ENCODE measurements at places on chromosomes 3 and 15. TPM values are rescaled to one million over a fixed set of nuclear protein-coding genes. Genes with fewer than 3 reads are reported as not detected.
A peak's percentile ranks its signal among the peaks of the same experiment; 100 is the strongest.

DNA sequence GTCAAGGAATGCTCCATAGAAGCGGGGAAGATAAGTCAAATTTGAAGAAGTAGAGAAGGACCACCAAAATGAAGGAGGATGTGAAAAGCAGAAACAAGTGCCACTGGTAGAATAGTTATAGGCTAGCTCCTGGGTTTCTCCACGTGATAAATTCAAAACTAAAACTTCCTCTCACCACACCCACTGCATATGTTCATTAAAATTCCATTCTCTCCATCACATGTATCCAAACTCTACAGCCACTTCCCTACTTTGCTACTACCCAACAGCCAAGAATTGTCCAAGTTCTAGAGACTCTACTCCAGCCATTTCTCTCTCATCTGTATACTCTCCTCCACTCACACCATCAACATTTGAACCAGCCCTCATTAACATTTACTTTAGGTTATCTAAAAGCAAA, 60.5 kb downstream of the COL8A1 start:
- no peak for DNase-seq

Gene HTR3E
- not detected for total RNA-seq

DNA sequence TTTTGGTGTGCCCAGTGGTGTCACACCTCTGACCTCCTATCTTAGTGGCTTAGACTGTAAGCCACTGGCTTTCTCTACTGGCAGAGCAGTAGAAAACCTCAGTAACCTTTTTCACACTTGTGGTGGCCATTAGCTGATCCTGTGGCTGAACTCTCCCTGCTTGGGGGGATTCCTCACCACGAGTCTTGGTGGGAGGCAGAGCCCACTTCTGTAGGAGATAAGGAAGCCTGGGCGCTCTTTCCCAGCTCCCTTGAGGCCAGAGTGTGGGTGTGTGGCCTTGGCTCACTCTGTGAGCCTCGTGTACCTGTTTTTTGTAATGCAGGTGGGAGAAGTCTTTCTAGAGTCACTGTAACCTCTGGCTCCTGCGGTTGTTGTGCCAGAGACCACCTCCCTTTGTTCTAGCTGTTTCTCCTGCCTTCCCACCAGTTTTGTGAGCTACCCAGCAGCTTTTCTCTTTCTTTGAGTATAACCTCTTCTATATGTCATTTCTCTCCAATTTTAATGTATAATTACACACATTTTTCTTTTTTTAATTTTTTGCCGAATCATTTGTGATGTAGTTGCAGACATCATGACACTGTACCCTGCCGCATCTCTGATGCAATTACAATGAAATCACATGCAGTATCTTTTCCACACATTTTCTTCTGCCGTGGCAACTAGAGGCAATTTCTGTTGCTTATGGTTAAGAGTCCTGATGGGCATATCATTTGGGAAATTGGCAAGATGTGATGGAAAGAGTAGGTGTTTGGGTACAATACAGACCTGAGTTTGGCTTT, 13.8 kb downstream of the XCR1 start:
- DNase-seq: no peak

Gene NRG4
- not detected for total RNA-seq

Gene GOLGA8T
- total RNA-seq: not detected

Gene CTXN2
- total RNA-seq: not detected

DNA sequence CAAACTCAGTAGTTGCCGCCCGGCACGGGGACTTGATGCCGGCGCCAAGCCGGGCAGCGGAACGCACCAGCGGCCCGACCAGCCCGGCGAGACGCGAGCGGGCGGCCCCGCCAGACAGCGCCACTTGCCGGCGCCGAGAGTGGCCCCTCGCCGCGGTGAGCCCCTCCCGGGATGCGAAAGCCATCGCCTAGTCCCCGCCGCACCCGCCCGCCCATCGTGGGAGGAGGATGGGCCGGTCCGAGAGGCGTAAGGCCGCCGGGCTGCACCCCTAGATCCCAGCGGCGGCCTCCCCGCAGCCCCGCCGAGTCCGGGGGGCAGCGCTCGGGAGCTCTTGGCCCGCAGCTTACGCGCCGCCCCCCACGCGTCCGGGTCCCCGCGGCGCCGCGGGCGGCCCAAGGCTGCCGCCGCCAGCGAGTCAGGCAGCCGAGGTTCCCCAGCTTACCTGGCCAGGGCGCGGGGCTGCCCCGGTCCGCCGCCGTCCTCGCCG, 609 bp downstream of the GOLGA8A start:
- DNase-seq: peak; percentile 35

Gene ACTC1
- total RNA-seq: 11,108 TPM

Gene TMEM207
- total RNA-seq: not detected

Gene SPTBN5
- total RNA-seq: 1.5 TPM

DNA sequence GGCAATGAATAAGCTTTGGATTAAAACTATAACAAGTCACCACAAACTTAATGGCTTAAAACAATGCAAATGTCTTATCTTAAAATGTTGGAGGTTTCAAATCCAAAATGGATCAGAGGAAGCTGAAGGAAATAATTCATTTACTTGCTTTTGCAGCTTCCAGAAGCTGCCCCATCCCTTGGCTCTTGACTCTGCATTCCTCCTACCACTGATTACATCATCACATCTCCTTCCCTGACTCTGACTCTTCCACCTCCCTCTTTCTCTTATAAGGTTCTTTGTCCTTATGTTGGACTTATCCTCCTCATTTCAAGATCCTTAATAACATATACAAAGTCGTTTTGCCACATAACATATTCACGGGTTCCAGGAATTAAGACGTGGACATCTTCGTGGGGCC, 982.8 kb upstream of the ROBO1 start:
- no peak for DNase-seq

Gene LDHAL6B
- total RNA-seq: not detected

DNA sequence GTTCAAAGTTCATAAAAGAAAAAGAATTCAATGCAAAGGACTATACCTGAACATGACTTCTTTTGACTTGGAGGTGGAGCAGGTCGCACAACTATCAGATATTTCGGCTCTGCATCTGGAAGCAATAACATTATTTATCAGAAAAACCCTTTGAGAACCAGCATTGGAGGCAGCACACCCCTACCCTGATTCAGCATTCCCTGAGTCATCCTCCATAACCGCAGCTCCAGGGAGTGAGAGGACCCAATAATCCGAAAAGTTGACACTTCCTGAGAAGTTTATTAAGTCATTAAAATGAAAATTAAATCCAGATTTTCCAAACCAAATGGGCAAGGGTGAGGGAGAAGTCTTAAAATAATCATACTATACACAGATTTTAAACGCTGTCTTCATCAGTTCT, 90.6 kb downstream of the ABI3BP start:
- DNase-seq: no peak

- DNase-seq: no peak
Observed at GRCh38 chr15:24761704-24762302, 86.2 kb downstream of the NPAP1 start.

DNA sequence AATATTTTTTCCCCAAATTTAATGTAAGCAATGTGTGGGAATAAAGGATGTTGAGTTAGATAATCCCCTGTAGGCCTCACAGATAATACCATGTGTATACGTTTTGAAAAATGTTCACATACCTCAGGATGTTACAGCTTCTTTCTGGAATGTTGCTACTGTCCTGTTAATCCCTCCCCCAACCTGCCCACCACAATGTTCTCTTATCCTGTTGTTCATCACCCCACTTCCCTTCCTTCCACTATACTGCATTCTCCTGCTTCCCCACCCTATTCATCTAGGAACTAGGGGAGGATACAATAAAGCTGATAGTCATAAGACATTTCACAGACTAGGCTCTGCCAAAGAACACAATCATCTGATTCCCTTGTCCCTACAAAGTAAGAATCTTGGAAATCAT, 92.1 kb downstream of the IGF2BP2 start:
- no peak for DNase-seq

- DNase-seq: no peak
Observed at GRCh38 chr3:120816728-120817127, 74.2 kb downstream of the GTF2E1 start.

DNA sequence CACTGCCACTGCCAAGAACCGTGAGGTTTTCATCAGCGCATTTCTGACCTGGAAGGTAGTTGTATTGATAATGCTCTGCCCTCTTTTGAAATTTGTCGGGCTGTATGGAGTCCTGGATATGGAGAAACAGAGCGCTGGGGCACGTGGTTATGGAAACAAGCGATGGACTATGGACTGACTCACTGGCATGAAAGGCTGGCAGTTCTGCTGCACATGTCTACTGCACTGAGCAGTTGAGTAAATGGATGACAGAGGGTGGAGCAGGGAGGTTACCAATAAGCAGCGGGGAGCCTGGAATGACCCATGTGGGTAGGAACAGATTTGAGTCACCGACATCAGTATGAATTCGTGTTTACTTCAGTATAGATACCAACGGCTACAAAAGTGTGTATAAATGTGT, 429.5 kb downstream of the OCA2 start:
- DNase-seq: no peak

GRCh38 chr15:81418444-81418843, 44.4 kb upstream of the TMC3 start:
- no peak for DNase-seq

Gene SNX4
- 19.1 TPM for total RNA-seq

- DNase-seq: no peak
Observed at GRCh38 chr15:71275098-71275497, 159.8 kb downstream of the THSD4 start.

Gene CASR
- total RNA-seq: not detected

Gene TRIM42
- total RNA-seq: not detected

Gene CEMIP
- total RNA-seq: 0.06 TPM

GRCh38 chr15:80423215-80423614, 19.0 kb downstream of the ARNT2 start:
- no peak for DNase-seq

DNA sequence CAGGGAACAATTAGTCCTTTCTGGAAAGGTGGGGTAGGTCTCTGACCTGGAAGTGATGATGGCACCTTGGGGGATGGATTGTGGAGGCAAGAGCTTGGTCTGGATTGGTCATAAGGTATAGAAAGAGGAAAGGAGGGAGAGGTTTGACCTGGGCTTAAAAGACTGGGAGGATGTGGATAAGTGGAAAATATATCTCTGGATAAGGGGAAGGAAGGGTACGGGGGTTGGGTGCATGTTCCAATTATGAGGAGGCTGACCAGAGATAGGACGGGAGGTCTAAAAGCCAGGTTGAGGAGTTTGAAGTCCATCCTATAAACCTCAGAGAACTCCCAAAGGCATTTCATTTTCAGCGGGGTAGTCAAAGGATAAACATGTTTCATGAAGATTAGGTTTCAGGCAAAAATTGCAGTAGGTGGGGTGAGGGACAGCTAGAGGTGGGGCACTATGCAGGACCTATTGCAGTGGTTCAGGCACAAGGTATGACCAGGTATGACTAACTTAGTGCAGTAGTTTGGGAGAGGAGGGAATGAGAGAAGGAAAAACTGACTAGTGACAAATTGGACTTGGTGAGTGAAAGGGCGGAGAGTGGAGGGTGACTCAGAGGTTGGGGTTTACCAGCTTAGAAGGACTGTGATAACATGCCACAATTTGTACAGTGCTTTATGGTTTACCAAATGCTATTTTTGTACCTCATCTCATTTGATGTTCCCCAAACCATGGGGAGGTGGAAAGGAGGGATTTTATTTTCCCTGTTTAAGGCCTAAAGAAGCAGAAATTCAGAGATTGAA, 10.7 kb downstream of the PDE8A start:
- no peak for DNase-seq

DNA sequence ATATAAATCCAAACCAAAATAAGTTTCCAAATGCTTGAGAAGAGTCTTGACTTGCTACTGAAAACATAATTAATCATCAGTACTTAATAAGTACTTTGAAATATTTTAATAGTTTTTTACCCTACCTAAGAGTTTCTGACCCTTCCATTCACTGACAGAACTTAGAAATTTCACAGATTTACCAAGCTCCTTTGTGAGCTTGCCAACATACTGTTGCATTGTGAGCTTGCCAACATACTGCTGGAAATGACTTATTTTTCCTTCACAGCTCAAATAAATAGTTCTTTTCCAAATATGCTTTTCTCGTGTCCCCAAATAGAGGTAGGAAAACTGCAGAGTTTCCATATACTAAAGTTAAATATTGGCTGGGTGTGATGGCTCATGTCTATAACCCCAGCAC, 9.6 kb upstream of the AADAC start:
- no peak for DNase-seq

Gene MORC1
- not detected for total RNA-seq

DNA sequence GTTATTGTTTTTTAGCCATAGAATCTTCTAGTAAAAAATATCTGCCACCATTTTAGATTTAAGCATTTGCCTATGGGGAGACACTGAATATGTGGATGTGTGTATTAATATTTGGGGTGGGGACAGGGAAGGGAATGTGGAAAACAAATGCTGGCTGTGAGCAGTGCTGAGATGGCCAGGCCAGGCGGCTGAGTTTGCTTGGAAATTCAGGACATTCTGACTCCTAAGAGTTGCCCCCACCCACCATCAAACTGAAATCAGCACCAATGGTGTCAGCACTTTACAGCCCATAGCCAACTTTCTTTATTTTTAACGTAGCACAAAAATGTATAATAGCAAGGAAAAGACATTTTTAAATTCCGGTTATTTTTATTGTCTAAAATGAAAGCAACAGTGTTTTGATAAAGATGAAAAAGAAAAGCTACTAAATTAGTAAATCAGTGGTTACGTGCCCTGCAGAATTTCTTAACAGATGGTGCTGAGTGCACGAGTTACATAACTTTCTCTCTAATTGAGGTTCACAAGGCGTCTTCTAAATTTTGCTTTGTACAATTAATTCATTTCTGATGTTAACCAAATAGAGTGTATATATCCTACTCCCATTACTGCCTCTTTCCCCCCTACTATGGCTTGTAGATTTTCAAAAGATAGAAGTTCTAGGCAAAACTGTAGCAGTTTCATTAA, 34.0 kb downstream of the B3GALNT1 start:
- no peak for DNase-seq

DNA sequence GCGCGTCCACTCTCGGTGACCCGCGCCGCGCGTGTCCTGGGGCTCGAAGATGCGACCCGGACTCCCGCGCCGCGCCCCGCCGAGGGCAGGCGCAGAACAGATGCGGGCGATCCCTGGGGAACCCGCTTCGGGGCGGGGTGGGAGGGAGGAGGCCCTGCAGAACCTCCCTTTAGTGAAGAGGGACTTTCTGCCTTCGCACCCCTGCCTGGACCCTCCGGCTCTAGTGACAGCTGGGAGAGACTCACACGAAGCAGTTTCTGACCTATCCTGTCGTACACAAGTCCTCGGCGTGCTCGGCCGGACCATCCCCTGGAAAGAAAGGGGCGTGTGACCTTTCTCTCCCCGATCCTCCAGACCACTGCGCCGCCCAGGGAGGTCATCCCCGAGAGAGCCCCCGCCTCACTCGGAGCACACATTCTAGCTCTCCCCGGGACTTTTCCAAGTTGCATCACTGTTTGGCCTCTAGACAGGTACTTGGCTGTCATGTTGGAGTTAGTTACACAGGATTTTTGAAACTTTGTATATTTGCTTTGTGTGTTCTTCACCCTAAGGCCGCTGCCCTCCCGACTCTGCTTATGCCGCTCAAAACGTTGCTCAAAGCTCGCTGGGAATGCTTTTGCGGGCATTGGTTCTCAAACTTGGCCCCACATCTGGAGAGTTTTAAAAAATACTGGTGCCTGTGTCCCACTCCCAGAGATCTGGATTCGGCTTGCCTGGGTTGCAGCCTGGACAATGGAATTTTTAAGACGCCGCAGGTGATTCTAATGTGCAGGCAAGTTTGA, 582 bp downstream of the CGNL1 start:
- DNase-seq: peak; percentile 55

GRCh38 chr3:186013312-186013711, 75.5 kb upstream of the TRA2B start:
- no peak for DNase-seq
